ENCODE measurements at places on chromosomes 2 and 18.

- DNase-seq, result no peak
Measured at GRCh38 chr18:12397793-12398192, 9.9 kb upstream of the PRELID3A start.

GRCh38 chr2:128032092-128032491 lies 4.2 kb upstream of the SAP130 start:
- no peak for DNase-seq

DNA sequence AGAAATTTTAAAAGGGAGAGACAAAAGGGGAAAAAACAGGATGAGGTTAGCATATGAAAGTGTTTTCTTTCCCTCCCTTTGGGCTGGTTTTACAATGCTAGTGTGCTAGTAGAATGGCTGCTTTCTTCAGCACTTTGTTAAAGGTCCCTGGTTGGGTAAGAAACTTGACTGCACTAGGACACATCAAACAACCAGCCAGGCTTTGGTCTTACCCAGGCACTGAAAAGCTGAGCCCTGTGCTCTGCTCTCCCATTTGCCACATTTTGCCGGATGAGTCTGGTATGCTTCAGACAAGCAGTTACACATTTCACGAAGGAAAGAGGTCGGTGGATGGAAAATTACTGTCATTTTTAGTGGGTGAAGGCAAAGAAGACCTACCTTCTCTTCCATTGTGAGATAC lies 242.0 kb downstream of the DPP10 start:
- no peak for DNase-seq

DNA sequence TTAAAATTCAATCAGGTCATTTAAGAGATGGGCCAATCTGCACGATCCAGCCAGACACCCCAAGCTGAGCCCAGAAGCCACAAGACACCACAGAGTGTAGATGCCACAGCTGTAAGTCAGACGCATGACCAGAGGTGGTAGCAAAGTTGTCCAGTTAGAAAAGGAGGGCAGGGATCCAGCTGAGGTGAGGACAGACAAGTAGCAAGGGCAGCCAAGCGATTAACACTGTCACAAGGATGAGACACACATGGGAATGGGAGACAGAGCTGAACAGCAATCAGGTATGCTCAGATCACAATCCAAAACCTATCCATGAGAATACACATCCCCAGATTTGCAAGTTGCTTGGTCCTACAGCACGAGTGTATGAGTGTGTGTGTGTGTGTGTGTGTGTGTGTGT lies 143.4 kb upstream of the STK17B start:
- no peak for DNase-seq

- DNase-seq, result no peak
Measured at GRCh38 chr2:209653134-209653533, 118.5 kb upstream of the UNC80 start.

- DNase-seq, result no peak
Measured at GRCh38 chr18:74546751-74547530, 12.6 kb downstream of the CNDP1 start.

GRCh38 chr2:27184115-27184514 lies 27.7 kb upstream of the ATRAID start:
- DNase-seq, result no peak

GRCh38 chr2:179264368-179265081 lies at the start of gene SESTD1:
Gene SESTD1 (minus strand): TSS chr2:179264832. CDS start chr2:179191841, 72,991 bp downstream.
- peak; percentile 36 for DNase-seq

- DNase-seq, result no peak
Measured at GRCh38 chr2:189060096-189060642, 86.0 kb downstream of the COL3A1 start.

- DNase-seq, result no peak
Measured at GRCh38 chr2:235463893-235464292, 29.9 kb upstream of the AGAP1 start.

DNA sequence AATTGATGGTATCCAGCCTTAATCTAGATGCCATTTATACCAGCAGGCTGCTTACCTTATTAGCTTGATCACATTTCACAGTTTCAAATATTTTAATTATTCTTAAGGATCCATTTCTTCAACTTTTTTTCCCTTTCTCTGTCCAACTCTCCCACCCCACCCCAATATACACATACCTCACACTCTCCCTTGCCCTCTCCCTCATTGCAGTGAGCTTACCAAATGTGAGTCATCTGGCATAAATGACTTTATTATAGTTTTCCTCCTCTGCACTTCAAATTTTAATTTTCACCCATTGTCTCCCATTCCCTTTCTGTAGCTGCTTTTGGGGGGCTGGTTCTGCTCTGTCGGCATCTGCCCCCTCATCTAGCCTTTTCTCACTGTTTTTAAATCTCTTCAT lies 12.9 kb downstream of the HTR2B start:
- no peak for DNase-seq

DNA sequence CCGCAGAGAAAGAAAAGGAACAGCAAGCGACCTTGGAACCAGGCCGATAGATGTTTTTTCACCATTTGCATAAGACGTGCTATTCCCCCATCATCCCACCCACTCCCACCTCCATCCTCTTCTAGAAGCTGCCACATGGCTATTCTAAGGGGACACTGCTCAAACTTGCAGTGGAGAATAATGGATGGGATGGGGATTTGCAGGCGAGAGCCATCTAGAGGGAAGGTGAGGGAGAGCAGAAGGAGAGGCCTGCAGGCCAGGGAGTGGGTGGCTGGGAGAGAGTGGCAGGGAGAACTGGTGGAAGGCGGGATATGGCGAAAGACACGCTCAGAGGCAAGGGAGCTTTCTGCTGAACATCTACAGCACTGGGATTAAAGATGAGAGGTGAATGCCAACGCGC lies 84.9 kb downstream of the MAPK4 start:
- DNase-seq, result no peak

GRCh38 chr2:65604246-65604645 lies 171.8 kb upstream of the SPRED2 start:
- DNase-seq, result no peak

DNA sequence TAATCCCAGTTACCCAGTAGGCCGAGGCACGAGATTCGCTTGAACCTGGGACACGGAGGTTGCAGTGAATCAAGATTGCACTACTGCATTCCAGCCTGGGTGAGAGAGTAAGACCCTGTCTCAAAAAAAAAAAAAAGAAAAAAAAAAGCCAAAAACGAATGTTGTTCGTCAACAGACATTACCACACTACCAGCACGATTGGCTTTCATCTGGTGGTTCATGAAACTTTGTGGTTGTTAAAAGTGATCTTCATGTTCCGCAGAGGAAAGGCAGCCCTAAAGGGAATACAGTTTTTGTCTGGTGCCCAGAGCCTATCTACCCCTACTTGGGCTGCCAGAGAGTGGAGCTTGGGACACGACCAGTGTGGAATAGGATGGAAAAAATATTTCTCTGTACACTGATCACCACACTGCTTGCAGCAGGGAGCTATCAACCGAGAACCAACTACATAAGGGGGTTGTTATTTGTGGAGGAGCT lies 13.6 kb upstream of the CXCR4 start:
- no peak for DNase-seq

GRCh38 chr2:20551260-20551944 lies 99.5 kb downstream of the HS1BP3 start:
- no peak for DNase-seq

- no peak for DNase-seq
Measured at GRCh38 chr18:49565612-49566011, 3.8 kb downstream of the LIPG start.

DNA sequence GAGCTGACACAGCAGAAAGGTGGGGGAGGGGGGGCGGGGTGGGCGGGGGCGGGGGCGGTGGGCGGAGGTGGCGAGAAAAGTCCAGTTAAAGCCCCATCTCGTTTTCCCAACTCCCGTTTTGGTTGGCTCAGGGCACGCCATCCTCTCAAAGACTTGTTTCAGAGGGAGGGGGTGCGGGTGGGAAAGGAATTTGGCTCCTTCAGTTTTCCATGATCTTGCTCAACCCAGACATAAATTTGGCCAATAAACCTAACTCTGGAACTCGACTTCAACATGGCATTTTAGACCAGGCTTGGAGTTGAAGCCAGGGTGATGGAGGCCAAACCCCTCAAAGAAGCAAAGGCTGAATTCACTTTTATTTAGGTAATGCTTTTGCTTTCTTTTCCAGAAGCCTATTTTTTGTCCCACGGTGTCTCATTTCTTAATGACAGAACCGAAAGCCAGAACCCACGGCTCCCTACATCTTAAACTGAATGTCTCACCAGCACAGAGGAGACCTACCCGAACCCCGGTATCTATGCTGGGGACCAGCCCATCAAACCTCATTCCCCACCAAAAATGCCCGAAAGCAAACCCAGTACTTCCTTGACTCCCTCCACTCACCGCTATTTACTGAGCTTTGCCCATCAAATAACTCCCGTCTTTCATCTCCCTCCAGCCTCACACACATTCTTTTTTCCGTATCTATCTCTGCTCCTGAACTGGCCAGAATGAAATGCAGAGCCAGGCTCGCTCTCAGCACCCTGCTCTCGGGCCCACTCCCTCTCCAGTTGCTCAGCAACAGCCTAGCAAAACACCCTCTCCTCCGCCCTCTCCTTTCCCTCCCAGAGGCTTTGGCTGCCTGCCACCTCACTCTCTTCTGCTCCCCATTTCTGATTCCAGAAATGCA lies 4.3 kb downstream of the IGFBP5 start:
- DNase-seq, result no peak

DNA sequence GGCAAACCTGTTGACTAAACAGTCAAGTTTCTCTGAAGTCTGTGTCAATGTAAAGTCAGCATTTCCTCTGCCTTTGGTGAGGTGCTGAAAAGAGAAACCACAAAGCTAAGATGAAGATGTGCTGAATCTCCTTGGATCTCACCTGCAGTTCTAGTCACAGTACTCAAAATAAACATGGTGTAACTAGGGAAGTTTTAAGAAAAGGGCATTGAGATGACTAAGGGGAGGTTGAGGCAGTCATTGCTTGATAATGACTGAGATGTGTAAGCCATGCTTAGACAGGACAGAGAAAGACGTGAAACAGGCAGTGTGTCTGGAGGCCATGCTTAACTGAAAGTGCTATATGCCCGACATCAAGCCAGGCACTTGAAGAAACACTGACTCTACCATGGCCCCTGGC lies 1010.0 kb upstream of the CELF4 start:
- DNase-seq, result no peak

DNA sequence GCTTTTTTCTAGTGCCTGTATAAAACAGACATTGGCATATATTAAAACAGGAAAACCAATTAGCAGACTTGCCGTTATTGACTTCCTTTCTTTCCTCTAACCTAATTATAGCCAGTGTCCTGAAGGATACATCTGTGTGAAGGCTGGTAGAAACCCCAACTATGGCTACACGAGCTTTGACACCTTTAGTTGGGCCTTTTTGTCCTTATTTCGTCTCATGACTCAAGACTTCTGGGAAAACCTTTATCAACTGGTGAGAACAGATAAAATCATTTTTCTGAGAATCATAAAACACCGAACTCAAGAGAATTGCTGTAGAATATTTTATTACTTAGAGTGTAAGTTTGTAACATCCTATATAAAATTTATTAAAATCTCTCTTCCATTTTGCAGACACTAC lies 74.3 kb downstream of the SCN2A start:
- DNase-seq, result no peak

GRCh38 chr2:71923887-71924533 lies 223.7 kb downstream of the CYP26B1 start:
- peak; percentile 10 for DNase-seq

- DNase-seq, result no peak
Measured at GRCh38 chr2:128729051-128729450, 410.4 kb upstream of the HS6ST1 start.

DNA sequence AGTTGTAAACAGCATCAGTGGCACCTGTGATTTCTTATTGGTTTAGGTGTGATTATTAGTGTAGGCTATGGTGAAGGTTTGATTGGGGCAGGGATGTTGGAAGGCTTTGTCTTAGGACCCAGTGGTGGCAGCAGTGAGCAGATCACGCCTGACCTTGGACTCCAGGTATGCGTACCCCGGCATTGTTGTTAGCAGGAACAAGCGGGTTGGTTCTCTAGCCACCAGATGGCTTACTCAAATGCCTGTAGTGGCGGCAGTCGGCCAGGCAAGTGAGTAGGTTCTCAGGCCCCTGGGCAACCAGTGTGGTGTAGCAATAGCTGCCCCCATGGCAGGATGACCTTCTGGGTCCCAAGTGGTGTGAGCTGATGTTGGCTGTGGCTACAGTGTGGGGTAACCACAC lies 558.3 kb downstream of the KCNJ3 start:
- DNase-seq, result no peak

DNA sequence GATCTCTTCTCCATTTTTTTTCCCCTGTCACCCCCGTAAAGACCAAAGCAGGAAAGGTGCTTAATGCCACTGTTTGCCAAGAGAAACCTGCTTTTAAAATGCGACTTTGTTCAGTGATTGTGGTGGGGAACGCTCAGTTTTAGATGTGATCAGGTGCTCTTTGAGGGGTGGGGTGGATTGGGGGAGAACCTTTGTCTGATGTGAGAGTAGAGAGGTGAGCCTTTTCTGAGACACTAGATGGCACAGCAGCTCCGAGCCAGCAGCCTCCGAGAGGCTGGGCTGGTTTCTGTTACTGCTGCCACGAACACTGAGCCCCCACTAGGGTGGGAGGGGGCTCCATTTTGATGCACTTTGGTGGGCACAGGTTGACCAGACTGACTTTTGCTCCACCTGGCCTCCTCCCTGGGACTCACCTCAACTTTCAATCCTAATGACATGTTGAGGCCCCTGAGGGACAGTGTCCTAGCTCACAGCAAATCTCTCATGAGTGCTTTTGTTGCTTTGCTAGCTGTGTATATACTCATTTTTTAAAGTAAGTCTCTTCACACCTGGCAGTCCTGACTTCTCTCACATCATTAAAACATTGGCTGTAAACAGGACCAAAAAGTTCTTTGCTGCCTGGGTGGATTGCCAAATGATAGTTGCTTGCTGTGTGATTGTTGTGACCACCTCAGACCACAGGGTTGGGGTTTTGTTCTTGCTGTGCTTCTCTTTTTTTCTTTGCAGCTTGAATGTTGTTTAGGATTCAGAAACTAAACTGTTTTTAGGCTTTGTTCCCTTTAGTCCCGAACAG lies 98.2 kb upstream of the MAP3K20 start:
- no peak for DNase-seq
